T-helper 9 cell (primary cell): ENCODE measurements at places on chromosomes 7 and 10.

GRCh38 chr10:96122824-96123223, 7.3 kb upstream of the ZNF518A start:
- DNase-seq: no peak

GRCh38 chr7:151232917-151233701, 826 bp downstream of the CHPF2 start:
- DNase-seq: peak; percentile 54

- DNase-seq: no peak
Observed at GRCh38 chr7:22833113-22833855, 10.6 kb upstream of the TOMM7 start.

GRCh38 chr10:78170026-78170475, 136.4 kb downstream of the RPS24 start:
- no peak for DNase-seq

- no peak for DNase-seq
Observed at GRCh38 chr10:63376560-63377304, 89.0 kb downstream of the JMJD1C start.

GRCh38 chr10:96417441-96417840, 58.6 kb upstream of the OPALIN start:
- no peak for DNase-seq

DNA sequence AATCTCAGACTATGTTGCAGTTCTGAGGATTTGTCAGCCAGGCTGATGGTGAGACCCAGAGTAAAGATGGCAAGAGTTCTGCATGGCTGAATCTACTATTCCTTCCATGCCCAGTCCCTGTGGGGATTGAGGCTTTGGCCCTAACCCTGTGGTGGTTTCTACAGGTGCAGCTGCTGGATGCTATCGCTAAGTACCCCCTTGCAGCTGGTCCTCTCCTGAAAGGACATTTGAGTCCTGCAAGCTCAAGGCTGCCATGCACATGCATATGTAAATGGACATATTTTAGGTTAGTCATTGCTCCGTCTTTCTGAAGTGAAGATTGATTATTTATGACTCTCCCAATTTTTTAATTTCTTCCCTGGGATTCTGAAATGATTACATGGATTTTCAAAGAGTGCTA, 1122.2 kb upstream of the CELF2 start:
- no peak for DNase-seq

DNA sequence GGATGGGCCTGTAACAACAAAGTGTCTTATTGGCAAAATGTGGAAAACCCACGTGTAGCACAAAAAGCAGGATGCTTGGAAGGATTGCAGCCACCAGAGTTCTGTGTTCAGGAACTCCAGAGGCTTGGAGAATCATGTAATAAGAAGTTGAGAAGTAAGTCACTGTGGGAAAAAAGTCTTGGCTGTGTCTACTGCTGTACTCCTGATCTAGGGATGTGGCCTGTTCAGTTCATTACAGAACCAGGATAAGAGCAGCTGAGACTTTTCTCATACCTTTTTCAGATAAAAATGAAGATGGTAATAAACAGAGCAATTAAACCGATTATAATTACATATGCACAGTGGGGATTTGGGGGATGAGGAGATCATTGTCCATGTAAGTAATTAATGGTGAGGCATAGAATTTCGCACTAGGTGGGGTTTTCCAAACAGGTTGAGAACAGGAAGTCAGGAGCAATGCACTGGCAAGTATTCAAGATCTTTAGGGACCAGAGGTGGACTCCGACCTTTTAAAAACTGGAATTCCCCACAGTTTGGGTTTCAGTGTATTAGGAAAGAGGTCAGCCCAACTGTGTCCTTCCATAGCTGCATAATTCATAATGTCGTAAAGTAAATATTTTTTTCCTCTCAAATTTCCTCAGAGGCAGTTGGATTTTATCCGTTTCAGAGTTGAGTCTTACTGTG, 281.7 kb downstream of the FRMD4A start:
- DNase-seq: no peak

GRCh38 chr10:70540789-70541360, 61.7 kb downstream of the PRF1 start:
- DNase-seq: no peak

GRCh38 chr10:104446151-104446550, 92.5 kb downstream of the CFAP58 start:
- DNase-seq: no peak

DNA sequence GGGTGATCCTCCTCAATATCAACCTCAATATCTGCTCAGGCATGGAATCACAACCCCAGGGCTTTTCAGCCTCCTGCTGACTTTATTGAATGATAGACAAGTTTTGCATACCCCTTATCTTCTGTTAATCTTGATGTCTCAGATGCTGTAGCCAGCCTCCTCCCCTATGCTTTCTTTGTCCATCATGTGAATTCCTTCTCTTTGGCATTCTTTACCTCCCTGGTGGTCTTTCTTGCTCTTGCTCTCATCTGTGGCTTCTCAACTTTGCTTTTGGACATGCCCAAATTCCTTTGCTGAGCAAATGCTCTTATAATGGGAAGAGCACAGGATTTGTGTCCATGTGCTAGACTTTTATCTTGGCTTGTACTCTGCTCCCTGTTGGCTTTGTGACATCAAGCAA, 73.4 kb upstream of the FAM13C start:
- no peak for DNase-seq

- no peak for DNase-seq
Observed at GRCh38 chr7:112056409-112056808, 149.8 kb downstream of the DOCK4 start.

DNA sequence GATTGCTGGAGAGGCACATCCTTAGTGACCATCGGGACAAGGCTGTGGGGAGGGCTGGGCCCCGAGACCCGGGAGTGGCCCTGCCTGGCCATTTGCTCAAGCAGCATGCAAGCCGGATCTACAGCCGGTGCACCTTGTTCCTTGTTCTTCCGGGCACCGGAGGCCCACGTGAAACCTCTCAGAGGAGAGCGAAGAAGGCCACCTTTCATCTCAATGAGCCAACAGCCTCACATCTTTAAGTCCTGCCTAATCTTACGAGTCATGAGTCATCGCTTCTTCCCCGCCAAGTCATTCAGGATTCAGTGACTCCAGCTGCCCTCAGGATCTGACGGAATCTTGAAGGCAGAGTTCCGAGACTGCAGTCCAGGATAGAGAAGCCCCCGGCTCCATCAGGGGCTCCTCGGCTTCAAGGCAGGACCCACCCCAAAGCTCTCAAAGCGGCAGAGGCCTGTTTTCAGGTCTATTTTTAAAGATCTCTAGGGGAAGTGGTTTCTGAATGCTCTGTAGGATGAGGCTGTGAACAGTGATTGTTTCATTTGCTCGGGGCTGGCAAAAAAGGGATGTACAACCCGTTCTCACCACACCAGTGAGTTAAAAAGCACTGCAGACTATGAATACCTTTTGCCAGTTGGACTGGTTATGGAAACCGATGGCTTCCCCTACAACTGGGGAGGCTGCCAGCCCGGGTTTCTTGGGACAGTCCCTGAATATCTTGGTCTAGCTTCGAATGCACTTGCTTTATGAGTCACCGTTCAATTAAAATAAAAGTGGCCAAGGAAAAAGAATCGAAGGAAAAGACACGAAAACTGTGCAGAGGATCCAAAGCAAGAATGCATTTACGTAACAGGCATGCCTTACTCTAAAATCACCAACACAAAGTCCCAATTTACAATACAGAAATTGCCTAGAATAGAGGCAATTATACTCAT, 57.2 kb upstream of the ECHDC3 start:
- DNase-seq: peak; percentile 15

DNA sequence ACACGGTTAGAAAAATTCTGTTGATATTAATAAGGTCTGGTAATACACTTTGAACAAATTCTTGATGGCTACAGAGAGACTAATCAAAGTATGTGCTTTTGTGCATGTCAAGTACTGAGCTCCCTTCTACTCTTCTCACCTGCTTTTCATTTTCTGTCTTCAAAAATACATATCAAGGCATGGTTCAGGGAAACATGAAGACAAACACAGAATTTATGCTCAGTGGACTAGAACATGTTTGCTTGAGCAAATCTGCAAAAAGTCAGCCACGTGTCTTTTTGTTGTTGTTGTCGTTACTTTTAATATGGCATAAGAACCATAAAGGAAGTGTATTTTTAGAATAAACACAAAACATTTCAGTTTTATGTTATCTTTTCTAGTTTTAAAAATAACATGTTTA, 21.9 kb downstream of the CDK13 start:
- DNase-seq: no peak

- no peak for DNase-seq
Observed at GRCh38 chr7:80440883-80441282, 71.0 kb downstream of the GNAT3 start.

GRCh38 chr7:92944633-92945032, 108.3 kb upstream of the CDK6 start:
- DNase-seq: no peak

GRCh38 chr10:91643700-91644099, 10.8 kb upstream of the PPP1R3C start:
- no peak for DNase-seq

DNA sequence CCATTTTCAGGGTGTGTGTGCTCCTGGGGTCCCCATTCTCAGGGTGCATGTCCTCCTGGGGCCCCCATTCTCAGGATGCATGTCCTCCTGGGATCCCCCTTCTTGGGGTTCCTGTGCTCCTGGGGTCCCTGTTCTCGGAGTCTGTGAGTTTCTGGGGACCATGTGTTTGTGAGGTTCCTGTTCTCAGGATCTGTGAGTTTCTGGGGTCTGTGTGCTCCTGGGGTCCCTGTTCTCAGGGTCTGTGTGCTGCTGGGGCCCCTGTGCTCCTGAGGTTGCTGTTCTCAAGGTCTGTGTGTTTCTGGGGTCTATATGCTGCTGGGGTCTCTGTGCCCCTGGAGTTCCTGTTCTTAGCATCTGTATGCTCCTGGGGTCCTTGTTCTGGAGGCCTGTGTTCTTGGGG, 425.5 kb downstream of the GLRX3 start:
- no peak for DNase-seq

DNA sequence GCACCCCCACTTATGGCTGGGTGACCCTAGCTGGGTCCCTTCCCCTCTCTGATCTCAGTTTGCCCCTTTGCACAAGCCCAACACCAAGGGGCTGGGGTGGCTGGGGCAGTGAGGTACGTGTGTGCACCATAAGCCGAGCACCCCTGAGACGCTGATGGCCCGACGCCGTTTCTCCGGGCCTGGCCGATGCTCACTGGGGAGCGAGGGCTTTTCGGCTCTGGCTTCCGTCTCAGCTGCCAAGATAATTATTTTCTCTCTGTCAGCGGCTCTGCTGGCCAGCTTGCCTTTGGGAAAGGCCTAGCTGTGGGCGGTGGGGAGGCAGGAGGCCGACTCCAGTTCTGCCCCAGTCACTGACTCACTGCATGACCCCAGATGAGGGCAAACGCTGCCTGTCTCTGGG, 91.0 kb downstream of the ZMIZ1 start:
- no peak for DNase-seq

DNA sequence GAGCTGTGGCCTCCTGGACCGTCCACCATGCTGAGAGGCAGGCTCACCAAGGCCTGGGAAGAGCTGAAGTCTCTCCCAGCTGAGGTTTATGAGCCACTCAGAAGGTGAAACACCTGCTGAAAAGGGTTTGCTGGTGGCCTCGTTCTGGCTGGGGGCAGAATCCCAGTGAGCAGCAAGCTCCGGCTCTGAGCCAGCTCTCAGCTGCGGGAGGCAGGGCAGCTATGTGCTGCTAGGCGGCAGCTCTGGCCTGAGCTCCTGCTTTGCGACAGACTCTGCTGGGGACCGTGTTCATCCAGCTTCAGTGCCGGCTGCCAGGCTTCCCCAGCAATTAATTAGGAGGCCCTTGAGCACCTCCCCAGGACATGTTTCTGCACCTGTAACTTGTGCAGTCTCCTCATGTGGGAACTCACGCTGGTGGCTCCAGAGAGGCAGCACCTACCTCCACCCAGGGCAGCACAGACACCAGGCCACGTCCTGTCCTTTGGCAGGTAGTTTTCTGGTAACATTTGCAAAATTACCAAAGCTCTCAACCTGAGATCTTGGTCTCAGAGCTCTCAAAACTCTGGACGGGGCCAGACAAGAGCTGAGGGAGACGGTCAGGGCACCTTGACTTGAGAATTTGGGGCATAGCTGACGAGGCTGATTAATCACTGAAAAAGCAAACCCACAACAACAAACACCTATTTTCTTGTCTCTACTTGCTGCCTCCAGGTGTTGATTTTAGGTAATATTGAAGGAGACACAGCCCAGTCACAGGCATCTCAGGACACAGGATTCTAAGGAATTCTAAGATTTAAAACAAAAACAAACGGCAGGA, 185.0 kb downstream of the TCERG1L start:
- DNase-seq: no peak

GRCh38 chr10:92972066-92972870, 88.3 kb upstream of the CYP26C1 start:
- no peak for DNase-seq

DNA sequence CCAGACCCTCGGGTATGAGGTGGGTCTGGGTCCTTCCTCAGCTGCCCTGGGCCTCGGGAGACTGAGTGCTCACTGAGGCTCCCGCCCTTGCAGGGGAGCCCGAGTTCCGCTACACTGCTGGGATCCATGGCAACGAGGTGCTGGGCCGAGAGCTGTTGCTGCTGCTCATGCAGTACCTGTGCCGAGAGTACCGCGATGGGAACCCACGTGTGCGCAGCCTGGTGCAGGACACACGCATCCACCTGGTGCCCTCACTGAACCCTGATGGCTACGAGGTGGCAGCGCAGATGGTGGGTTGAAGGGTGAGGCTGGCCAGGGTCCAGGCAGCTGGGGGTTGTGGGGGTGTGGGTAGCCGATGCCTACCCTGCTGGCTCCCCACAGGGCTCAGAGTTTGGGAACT, 7.6 kb downstream of the AEBP1 start:
- no peak for DNase-seq

GRCh38 chr7:128106821-128107220, 75.6 kb upstream of the LRRC4 start:
- no peak for DNase-seq

GRCh38 chr10:114042895-114043531, 653 bp upstream of the ADRB1 start:
- DNase-seq: no peak

GRCh38 chr7:212754-213153, 20.4 kb downstream of the FAM20C start:
- no peak for DNase-seq

- peak; percentile 38 for DNase-seq
Observed at GRCh38 chr10:22712956-22713852, 1.2 kb downstream of the PIP4K2A start.

- no peak for DNase-seq
Observed at GRCh38 chr10:14173391-14173705, 157.4 kb downstream of the FRMD4A start.

- no peak for DNase-seq
Observed at GRCh38 chr10:114044247-114045135, 825 bp downstream of the ADRB1 start.

GRCh38 chr10:50614444-50615137, 9.2 kb downstream of the SGMS1 start:
- DNase-seq: no peak

DNA sequence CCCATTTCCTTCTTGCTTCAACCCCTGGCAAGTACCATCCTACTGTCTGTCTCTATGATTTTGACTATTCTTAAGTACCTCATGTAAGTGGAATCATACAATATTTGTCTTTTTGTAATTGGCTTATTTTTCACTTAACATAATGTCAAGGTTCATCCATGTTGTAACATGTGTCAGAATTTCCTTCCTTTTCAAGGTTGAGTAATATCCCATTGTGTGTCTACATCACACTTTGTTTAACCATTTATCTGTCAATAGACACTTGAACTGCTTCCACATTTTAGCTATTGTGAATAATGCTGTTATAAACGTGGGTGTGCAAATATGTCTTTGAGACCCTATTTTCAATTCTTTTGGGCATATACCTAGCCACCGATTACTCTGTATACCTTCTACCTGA, 14.0 kb upstream of the CDK14 start:
- DNase-seq: no peak
